Placental pericyte (primary cell): ENCODE measurements at places on chromosomes 6 and 20. TPM values are rescaled to one million over a fixed set of nuclear protein-coding genes. Genes with fewer than 3 reads are reported as not detected.

KIAA1755 gene
- 0.22 and 1.7 TPM in 2 replicates for total RNA-seq

ATP9A gene
- total RNA-seq: 25.4 and 27.8 TPM in 2 replicates

HAO1 gene
- not detected in 2 replicates for total RNA-seq

KIAA1586 gene
- 6.3 and 14.9 TPM in 2 replicates for total RNA-seq

TMEM14A gene
- total RNA-seq: 4.8 and 24.8 TPM in 2 replicates

GABBR1 gene
- total RNA-seq: 6.3 and 13.9 TPM in 2 replicates

MMUT gene
- 12.6 and 16.6 TPM in 2 replicates for total RNA-seq

TMEM74B gene
- total RNA-seq: not detected in 2 replicates

EEF1A2 gene
- 1.3 and 4.6 TPM in 2 replicates for total RNA-seq

IPCEF1 gene
- under 0.01 TPM in 1 of 2 replicates, not detected in the other for total RNA-seq

KCNG1 gene
- total RNA-seq: 24.9 and 61.6 TPM in 2 replicates

PLCG1 gene
- total RNA-seq: 59.5 and 81.0 TPM in 2 replicates

SSTR4 gene
- not detected in 2 replicates for total RNA-seq

TBPL1 gene
- 7.9 and 19.5 TPM in 2 replicates for total RNA-seq

FRS3 gene
- 1.7 and 2.2 TPM in 2 replicates for total RNA-seq

TTI1 gene
- 13.1 and 27.9 TPM in 2 replicates for total RNA-seq

LST1 gene
- not detected in 2 replicates for total RNA-seq

MYO6 gene
- 9.0 and 11.0 TPM in 2 replicates for total RNA-seq

TMC2 gene
- total RNA-seq: not detected in 2 replicates

ARMH2 gene
- total RNA-seq: not detected in 2 replicates

GID8 gene
- total RNA-seq: 24.7 and 29.6 TPM in 2 replicates

HCK gene
- not detected in 2 replicates for total RNA-seq

NR2E1 gene
- total RNA-seq: not detected in 2 replicates
